ENCODE measurements at places on chromosomes 3 and 15.

DNA sequence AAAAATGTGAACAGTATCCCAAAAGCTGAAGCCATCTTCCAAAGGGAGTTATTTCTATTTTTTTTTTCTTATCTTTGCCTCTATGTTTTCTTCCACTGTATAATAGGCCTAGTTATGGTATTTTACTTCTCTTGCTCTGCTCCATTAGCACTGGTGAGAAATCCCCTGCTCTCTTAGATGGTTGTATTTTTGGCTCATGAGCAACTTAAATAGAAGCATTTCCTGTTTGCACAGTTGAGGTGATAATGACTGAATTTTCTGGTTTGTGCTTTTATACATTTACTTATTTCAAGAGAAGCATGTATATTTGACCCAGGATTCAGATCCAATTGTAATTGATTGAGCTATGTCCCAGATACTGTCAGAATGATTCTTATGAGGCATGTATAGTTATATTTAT, 61.6 kb upstream of the CD200R1L start:
- DNase-seq = no peak

- DNase-seq = no peak
These were observed 28.3 kb downstream of the CX3CR1 start for GRCh38 chr3:39251576-39251975.

- no peak for DNase-seq
These were observed 147.4 kb upstream of the UMPS start for GRCh38 chr3:124582621-124583395.

- DNase-seq = no peak
These were observed 16.0 kb downstream of the NEK10 start for GRCh38 chr3:27353221-27353620.

DNA sequence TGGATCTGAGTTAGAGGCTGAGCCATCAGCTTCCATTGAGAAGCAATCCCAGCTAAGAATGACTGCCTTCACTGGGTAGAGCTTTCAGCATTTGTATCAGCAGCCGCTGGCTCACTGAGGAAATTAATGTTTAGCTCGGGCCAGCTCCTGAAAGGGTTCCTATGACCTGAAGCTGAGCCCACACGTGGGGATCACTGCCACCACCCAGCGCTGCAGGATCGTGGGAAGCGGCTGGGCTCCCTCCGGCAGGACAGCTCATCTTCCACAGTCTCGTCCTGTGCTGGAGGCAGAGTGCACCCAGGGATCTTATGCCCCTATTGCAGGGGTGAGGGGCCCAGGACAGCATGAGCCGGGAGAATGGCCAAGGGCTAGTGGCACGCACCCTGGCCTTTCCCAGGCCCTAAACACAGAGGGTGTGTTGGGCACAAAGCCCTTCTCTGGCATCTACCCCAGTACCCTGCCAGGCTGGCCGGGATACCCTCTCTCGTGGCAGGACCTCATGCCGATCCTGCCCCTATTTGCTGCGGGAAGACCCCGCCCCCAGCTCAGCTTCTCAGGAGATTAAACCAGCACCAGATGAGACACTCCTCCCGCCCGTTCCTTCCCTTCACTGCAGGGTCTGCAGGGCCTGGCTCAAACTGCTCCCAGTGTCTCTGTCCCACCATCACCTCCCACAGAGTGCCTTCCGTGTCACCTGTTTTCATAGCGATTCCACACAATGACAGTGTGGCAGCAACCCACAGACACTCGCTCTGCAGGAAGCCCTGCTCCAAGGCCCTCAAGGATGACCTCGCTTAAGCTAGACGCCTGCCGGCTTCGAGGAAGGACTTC, 28.5 kb downstream of the KLHL25 start:
- no peak for DNase-seq

DNA sequence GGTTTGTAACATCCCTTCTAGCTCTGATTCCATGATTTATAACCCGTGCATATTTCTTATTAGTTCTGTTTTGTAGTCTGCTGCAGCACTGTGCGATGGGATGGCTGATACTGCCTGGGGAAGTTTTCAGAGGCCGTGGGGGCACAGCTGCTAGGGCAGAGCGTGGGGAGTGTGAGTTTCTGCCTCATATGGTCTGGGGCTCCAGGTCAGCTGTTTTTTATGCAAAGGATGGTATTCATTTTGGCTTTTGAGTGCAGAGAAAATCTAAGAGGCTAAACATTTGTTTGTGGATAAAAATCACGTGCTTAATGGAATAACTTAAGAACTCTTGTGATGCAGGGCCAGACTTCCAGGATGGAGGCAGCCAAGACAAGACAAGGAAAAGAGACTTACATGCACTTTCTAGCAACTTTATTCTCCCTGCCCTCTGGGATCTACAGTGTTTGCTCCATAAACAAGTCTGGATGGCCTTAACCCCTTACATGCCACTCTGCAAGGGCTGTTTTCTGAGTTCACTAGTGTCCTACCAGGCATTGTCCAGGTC, 45.5 kb upstream of the CFAP161 start:
- DNase-seq = no peak

- DNase-seq = no peak
These were observed 40.4 kb upstream of the LIMD1 start for GRCh38 chr3:45554006-45554666.

GRCh38 chr15:31352339-31352751, 25.7 kb downstream of the KLF13 start:
- no peak for DNase-seq

- no peak for DNase-seq
These were observed 66.6 kb downstream of the KCNMB2 start for GRCh38 chr3:178602856-178603255.

- no peak for DNase-seq
These were observed 29.1 kb upstream of the ST6GAL1 start for GRCh38 chr3:186901135-186901734.

- DNase-seq = no peak
These were observed 1.5 kb downstream of the TEX55 start for GRCh38 chr3:119147494-119147893.

DNA sequence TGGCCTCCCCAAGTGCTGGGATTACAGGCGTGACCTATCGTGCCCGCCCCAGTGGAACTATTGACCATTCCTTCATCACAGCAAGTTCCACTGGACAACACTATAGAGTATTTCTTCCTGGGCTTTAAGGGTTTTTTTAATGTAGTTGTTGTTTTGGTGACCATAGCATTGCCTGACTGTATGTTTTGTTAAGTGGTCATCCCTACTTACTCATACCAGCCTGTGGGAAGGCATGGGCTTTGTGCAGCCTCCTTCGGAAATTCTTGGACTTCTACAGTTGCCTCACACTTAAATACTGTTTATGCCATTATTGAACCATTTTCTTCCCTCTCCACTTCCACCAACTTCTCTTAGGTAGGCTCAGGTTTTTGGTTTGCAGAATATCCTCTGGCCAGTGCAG, 19.9 kb upstream of the ALPK3 start:
- no peak for DNase-seq

DNA sequence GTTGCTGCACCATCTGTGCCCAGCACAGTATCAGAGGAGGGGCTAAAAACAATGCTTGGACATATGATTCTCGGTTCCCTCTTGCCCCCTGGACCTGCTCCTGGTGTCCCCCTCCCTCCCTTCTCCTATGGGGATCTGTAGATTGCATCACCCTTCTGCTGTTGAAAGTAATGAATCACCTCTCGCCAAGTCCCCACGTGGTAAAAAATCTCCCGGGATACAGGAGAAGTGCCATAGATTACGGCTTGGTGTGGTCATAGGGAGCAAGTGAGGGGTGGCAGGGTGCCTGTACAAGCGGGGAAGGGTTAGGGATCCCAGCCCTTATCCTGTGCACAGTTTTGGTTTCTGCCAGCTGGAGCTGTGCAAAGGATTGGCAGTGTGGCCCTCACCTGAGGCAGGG, 37.7 kb downstream of the AMOTL2 start:
- no peak for DNase-seq

GRCh38 chr3:138443521-138444503, 9.4 kb downstream of the ESYT3 start:
- no peak for DNase-seq

GRCh38 chr3:172062761-172063160, 23.4 kb downstream of the FNDC3B start:
- DNase-seq = no peak

DNA sequence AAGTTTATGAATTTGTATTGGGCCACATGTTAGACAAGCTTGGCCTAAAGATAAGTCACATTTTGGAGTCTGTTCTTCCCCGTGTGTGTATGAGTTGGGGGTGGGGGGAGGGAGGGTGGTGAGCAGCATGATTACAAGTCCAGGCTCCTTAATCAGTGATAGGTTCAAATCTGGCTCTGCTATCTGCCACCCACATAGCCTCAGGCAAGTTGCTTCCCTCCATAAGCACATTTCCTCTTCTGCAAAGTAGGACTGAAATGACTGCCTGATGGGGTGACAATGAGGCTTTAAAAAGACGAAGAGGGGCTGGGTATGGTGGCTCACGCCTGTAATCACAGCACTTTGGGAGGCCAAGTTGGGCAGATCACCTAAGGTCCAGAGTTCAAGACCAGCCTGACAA, 1.1 kb upstream of the SPATA12 start:
- DNase-seq = no peak

DNA sequence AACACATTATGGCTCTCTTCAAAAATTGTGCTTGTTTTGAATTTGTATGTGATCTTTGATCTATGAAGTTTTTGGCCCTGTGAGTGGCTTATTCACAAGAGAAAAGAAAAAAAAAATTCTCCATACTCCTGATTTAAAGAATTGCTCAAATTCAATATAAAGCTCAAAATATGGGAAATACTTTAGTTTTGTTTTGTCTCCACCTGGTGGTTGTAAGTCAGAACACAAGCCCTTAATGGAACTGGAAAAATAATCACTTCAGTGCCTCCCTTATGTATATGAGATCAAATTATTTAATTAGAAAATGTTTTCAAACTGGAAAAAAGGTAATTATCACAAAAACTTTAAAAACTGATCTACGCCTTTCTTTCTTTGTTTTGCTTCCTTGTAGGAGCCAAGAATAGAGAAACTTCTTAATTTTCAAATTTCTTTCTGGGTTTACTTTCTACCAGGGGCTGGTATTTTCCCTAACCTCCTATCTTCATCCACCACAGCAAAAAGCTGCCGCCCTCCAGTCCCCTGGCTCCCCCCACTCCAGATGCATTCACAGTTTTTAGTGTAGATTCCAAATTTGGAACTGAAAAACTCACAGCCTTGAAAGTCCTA, 50.6 kb downstream of the SERP1 start:
- DNase-seq = peak; percentile 16

GRCh38 chr3:188255190-188255589, 101.2 kb downstream of the LPP start:
- DNase-seq = no peak

DNA sequence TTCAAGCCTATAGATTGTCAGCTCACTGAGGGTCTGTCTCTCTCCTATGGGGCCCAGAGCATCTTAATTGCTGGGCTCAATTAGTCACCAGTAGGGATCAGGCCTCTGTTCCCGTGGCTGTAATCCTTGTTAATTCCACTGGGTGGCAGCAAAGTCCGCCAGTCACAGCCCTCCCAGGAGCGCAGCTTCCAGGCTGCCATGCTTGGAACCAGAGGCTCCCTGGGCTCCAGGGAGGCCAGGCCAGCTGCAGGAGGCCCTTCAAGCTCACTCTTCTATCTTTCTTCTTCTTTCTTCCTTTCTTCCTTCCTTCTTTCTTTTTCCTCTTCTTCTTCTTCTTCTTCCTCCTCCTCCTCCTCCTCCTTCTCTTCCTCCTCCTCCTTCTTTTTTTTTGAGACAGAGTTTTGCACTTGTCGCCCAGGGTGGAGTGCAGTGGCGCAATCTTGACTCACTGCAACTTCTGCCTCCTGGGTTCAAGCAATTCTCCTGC, 14.4 kb downstream of the RNU5B-1 start:
- DNase-seq = peak; percentile 80

DNA sequence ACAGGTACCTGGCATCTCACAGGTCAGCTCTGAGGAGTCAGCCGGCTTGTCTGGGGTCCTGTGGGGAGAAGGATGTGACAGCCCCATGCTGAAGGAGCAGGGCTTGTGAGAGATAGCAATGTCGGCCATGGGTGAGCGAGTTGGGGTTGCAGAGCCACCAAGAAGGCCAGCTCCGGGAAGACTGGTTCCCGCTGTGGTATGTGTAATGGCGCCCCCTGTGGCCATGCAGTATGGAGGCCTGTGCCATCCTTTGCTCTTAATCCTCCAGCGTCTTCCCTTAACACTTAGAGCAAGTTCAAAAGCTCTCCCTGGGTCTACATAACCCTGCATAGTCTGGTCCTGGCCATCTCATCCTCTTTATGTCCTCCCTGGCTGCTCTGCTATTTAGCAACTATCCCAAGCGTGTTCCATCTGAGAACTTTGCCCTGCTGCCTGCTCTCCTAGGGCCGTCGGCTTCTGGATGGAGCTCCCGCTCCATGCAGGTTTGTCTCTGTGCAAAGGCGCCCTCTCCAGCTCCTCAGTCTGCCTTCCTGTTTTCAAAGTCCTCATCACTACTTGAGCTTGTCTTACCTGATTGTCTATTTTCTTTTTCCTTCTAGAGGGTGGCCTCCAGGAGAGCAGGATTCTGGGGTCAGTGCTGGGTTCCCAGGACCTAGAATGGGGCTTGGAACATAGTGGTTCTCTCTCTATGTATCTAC, 40.8 kb upstream of the IQCF6 start:
- DNase-seq = peak; percentile 6

GRCh38 chr15:77901251-77901881, 176.1 kb downstream of the TBC1D2B start:
- DNase-seq = no peak

GRCh38 chr15:47717036-47717612, at the start of gene SEMA6D:
Gene SEMA6D (plus strand): TSS chr15:47717505. CDS start chr15:47759799, 42,294 bp downstream.
- DNase-seq = no peak

- no peak for DNase-seq
These were observed 616.1 kb downstream of the OTOL1 start for GRCh38 chr3:162112719-162113118.

DNA sequence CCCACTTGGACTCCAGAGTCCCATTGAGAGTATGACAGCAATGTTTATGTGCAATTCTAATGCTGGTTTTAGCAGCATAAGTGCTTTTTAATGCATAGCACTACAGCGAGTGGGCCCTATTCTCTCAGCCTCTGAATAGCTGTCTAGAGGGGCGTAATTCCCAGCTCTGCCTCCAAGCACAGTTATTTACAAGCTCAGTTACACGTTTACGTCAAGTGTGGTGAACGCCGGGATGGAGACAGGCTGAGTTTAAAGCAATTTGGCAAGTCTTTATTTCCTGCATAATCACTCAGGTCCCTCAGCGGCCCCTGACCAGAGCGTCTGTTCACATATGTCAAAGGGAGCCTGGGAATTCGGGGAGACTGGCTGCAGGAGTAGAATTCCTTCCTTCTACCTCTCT, 43.9 kb downstream of the SOX14 start:
- DNase-seq = no peak

DNA sequence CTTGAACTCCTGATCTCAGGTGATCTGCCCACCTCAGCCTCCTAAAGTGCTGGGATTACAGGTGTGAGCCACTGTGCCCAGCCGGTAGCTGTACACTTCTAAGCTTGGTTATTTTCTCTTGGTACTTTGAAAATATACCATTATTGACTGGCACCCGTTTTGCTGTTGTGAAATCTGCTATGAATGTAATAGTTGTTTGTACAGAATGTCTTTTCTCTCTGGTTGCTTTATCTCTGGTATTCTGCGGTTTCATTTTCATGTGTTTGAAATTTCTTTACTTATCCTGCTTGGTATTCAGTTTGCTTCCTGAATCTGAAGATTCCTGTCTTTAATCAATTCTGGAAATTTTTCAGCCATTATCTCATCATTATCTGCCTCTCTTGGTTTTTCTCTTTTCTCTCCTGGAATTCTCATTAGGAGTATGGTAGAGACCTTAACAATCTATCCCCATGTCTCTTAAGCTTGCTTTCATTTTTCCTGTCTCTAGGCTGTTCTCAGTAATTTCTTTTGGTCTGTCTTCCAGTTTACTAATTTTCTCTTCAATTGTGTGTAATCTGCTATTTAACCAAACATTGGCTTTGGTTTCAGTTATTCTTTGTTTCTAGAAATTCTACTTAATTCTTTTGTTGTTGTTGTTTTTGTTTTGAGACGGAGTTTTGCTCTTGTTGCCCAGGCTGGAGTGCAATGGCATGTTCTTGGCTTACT, 2.8 kb upstream of the PAK2 start:
- no peak for DNase-seq

All from CD4-positive, alpha-beta T cell treated with Interleukin-17A for 4 hours (primary cell).